ENCODE measurements at places on chromosomes 4 and X. TPM values are rescaled to one million over a fixed set of nuclear protein-coding genes. Genes with fewer than 3 reads are reported as not detected.

GRCh38 chr4:101977076-101977475 lies 186.5 kb downstream of the BANK1 start:
- DNase-seq = no peak

DNA sequence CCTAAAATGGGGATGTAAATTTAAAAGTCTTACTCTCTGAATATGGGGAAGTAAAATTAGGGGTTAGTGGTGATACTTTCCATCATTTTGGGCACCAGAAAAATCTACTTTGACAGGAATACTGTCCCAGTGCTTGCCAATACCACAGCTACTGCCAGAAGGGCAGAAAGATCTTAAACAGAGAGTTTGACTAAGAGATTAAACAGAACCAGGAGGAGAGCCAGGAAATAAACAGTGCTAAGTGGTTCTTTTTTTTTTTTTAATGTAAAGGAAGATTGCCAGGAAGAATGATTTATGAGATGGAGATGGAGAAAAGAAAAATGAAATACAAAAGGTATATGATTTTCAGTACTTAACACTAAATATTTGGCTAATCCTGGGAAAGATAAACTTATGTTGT lies 126.8 kb downstream of the RTL3 start:
- DNase-seq = no peak

GRCh38 chrX:148288451-148288850 lies 212.0 kb upstream of the AFF2 start:
- no peak for DNase-seq

DNA sequence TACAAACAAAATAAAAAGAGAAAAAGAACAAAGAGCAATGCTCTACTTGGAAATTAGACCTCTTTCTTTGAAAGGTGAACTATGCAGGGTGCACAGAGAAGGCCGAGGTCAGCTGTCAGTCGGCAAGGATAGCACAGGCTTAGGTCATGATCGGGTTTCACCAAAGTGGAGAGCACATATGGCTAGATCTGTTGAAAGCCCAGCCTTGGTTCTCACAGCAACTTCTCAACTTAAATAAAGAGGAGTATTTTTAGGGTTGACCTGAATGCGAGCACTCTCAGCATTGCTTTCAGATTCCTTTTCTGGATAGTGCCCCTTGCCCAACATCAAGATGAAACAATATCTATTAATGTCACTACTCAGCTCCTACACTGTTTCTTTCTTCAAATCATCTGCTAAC lies 122.9 kb upstream of the GPC4 start:
- DNase-seq = no peak

DNA sequence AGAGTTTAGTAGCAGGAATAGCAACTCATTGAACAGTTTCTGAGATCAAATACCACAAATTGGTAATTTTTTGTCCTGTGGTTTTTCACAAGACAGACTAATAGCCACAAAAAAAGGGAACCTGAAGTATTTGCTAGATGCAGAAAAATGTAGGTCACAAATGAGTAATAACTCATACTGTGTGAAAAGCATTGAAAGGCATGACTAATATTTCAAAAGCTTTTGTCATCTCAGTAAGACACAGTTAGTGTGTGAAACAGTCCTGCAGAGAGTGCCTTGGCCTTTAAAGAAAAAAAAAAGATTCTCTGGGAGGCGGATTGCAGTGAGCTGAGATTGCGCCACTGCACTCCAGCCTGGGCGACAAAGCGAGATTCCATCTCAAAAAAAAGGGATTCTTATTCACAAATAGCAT lies 31.4 kb upstream of the SLC25A31 start:
- no peak for DNase-seq

GRCh38 chrX:155251391-155251790 lies 12.9 kb downstream of the RAB39B start:
- no peak for DNase-seq

DNA sequence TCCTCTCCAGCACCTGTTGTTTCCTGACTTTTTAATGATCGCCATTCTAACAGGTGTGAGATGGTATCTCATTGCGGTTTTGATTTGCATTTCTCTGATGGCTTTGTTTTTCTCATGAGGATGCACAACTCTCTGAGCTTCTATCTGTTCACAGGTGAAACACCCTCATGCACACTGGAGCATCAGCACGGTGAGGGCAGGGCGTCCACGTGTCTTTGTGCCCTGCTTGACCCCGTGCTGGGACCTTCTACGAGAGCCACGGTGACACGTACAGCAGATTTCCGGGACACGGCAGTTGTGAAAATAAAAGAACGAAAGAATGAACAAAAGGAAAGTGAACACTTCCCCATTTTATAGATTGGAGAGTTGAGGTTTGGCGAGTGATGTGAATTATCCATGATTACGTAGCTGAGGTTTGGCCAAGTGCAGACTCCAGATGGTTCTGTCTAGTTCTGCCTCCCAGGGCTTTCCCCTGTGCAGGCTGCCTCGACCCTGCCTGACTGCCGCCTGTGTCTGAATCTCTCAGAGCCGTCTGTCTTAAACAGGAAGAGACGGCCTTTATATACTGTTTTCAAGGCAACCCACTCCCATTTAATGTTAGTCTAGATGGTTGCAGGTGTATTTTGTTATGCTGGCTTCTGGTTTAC lies 67.8 kb upstream of the SORBS2 start:
- DNase-seq = no peak

GRCh38 chr4:185839194-185839712 lies 27.3 kb upstream of the SORBS2 start:
- peak; percentile 69 for DNase-seq

Gene SH3BP2
- 26.0 TPM for total RNA-seq

Gene RPS6KA6
- 9.6 TPM for total RNA-seq

Gene SPACA5
- not detected for total RNA-seq

Gene SSX1
- total RNA-seq = not detected

Gene AFM
- total RNA-seq = not detected
